ENCODE measurements at places on chromosomes 7 and 10. TPM values are rescaled to one million over a fixed set of nuclear protein-coding genes. Genes with fewer than 3 reads are reported as not detected.
A peak's percentile ranks its signal among the peaks of the same experiment; 100 is the strongest.

DNA sequence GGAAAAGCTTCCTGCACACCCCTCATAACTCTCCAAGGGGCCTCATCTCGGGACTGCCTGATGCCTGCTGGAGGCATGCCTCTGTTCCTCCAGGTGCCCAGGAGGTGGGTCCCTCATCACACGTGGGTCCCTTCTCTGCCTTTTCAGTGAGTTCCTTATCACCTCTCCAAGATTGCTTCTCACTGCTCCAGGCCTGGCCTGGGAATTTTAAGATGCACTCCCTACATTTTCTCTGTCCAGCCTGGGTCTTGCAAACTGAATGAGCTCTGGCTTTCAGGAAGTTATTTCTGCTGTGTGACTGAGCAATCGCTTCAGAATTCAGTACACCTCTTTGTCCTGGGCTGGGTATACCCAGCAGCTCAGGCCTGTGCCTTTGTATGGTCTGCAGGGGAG lies 43.8 kb downstream of the LRRC18 start:
- no peak overlapping the region for H3K27ac ChIP-seq
- no peaks in the 10 kb centered on the region for H3K36me3 ChIP-seq
- H3K4me3 ChIP-seq = no peak overlapping the region
- no peaks in the 10 kb centered on the region for H3K4me1 ChIP-seq
- no peak for DNase-seq

DNA sequence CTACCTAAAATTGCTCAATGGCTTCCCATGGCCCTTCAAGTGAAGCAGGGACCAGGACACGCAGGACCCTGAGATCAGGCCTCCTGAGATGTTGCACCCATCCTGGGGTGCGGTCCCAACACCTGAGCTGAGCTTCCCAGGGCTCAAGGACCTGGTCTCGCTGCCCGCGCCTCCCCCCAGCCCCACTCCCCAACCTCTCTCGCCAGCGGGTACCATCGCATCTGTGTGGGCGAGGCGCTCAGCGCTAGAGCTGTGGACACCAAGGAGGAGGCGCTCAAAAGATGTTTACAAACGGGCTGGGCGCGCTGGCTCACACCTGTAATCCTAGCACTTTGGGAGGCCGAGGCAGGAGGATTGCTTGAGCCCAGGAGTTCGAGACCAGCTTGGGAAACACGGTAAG lies 7.4 kb upstream of the CRYGN start:
- peaks cover 12% of the 10 kb centered on the region for H3K27me3 ChIP-seq
- H3K4me3 ChIP-seq = no peak overlapping the region

DNA sequence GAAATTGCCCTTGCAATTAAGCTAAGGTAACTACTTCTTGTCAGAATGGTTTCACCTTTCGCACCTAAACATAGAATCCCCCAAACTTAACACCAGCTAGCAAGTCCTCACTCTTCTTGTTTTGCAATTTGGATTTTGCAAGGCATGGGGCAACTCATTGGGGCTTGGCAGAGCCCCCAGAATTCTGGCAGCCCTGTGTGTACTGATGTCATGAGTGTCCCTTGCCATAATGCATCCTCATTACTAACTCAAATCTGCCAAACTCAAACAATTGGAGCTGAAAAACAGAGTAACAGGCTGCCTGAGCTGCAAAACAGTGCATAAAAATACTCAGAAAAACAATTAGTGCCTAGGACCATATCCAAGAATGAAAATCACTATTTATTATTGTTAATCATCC lies 7.9 kb upstream of the XPNPEP1 start:
- no peak overlapping the region for H3K27ac ChIP-seq
- peaks cover 36% of the 10 kb centered on the region for H3K4me1 ChIP-seq
- no peak for DNase-seq
- no peaks in the 10 kb centered on the region for H3K27me3 ChIP-seq
- no peak overlapping the region for H3K4me3 ChIP-seq

DNA sequence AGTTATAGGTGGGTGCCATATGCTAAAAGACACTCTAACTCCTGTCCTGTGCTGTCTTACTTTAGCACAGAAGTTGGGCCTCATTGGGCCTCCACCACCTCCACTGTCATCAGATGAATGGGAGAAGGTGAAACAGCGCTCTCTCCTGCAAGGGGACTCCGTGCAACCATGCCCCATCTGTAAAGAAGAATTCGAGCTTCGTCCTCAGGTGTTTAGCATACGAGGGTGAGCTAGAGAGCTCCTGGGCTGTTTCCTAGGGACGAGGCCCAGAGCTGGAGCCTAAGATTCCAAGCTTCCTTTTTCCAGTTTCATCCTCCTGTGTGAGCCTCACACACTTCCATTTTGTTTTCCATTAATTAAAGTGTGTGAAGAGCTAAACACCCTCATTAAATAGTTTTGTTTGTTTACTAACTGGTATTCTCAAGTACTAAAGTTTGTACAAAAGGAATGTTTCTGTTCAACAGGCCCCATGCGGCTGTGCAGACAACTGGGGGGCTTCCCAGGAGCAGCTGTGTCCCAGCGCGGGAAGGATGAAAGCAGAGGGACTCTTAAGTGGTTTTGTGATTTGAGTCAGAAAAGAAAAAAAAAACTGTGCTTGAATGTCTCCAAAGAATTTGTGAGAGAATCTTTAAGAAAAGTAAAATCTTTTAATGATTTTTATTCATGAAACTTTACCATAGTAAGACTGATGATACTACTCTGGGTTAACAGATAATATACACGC lies 14.1 kb downstream of the RNF32 start:
- DNase-seq = peak; percentile 41
- H3K36me3 ChIP-seq = no peaks in the 10 kb centered on the region
- H3K27ac ChIP-seq = 0 out of 2 replicates have a peak overlapping the region, but pooled peaks have one; percentile 3

The STEAP4 gene
- total RNA-seq = not detected

GRCh38 chr10:123972481-123973401 lies 81.1 kb upstream of the CPXM2 start:
- H3K36me3 ChIP-seq = no peaks in the 10 kb centered on the region
- peak; percentile 83 for DNase-seq
- peaks cover 29% of the 10 kb centered on the region for H3K27me3 ChIP-seq
- no peak overlapping the region for H3K27ac ChIP-seq
- H3K4me3 ChIP-seq = peak overlapping the region; percentile 80
- peaks cover 12% of the 10 kb centered on the region for H3K4me1 ChIP-seq

GRCh38 chr7:158362912-158363905 lies 224.4 kb downstream of the PTPRN2 start:
- no peaks in the 10 kb centered on the region for H3K36me3 ChIP-seq
- no peaks in the 10 kb centered on the region for H3K27me3 ChIP-seq
- no peak overlapping the region for H3K4me3 ChIP-seq
- H3K4me1 ChIP-seq = no peaks in the 10 kb centered on the region
- DNase-seq = peak; percentile 19

The C7orf33 gene
- not detected for total RNA-seq

The HACD1 gene
- total RNA-seq = 34.1 TPM

GRCh38 chr10:77842652-77843212 lies 83.8 kb downstream of the DLG5 start:
- H3K36me3 ChIP-seq = no peaks in the 10 kb centered on the region
- no peak overlapping the region for H3K27ac ChIP-seq
- H3K4me3 ChIP-seq = no peak overlapping the region
- H3K27me3 ChIP-seq = no peaks in the 10 kb centered on the region
- DNase-seq = no peak

The NOD1 gene
- 7.3 TPM for total RNA-seq

The FEZF1 gene
- total RNA-seq = 2.3 TPM

- H3K36me3 ChIP-seq = no peaks in the 10 kb centered on the region
- no peak for DNase-seq
- no peaks in the 10 kb centered on the region for H3K4me1 ChIP-seq
- H3K27ac ChIP-seq = no peak overlapping the region
Observed at GRCh38 chr7:114190387-114190786, 224.2 kb upstream of the FOXP2 start.

DNA sequence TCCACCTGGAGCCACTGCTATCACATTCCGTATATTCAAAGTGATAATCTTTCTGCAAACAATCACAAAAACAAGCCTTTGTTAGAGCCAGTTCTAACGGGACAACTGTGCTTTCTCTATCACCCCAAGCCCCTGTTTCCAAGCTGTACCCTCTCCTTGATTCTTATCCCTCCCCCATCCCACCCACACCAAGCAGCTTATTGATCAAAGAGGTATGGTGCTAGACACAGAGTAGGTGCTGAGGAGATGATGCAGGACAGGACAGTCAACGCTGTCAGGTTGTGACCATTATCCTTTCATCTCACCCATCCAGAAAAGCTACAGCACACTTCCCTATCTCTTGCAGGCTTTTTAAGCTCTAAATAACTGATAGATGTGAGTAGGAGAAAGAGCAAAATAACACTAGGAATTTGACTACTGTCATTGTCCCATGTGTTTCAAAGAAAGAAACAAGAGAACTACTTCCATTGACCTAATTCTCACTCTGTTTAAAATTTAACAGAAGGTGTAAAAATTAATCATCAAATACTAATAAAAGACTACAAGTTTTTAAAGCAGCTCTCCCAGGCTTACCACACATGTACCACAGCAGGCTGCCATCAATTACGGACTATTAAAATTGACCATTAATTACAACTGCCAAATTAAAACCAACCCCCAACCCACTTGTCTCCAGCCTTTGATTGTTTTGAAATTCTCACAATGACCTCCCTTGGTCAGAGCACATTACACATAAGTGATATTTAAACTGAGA lies 94.3 kb downstream of the ELAPOR2 start:
- peak; percentile 43 for DNase-seq
- H3K4me1 ChIP-seq = peaks cover 44% of the 10 kb centered on the region
- no peaks in the 10 kb centered on the region for H3K27me3 ChIP-seq

GRCh38 chr7:49580000-49580399 lies 193.4 kb upstream of the VWC2 start:
- H3K27ac ChIP-seq = no peak overlapping the region
- H3K4me1 ChIP-seq = no peaks in the 10 kb centered on the region
- no peak overlapping the region for H3K4me3 ChIP-seq
- DNase-seq = peak; percentile 73

DNA sequence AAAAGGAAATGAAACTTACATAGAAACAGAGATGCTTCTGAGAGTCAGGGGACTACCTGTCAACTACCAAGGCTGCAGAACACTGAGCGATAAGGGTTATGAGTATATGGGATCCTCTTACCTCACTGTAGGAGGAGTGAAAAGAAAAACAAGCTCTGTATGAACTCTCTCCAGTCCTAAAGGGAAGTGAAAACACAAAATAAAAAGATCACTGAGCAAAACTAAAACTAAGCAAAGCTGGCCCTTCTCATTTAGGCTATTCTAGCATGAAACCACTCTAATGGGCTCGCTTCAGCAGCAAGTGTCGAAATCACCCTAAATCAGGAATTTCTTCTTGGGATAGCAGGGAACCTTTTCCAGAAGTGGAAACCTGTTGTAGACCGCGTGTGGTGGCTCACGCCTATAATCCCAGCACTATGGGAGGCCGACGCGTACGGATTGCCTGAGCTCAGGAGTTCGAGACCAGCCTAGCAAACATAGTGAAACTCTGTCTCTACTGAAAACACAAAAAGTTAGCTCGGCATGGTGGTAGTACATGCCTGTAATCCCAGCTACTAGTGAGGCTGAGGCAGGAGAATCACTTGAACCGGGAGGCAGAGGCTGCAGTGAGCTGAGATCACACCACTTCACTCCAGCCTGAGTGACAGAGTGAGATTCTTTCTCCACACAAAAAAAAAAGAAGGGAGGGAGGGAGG lies 27.0 kb downstream of the DCLRE1C start:
- no peaks in the 10 kb centered on the region for H3K27me3 ChIP-seq
- no peak for DNase-seq
- H3K4me1 ChIP-seq = no peaks in the 10 kb centered on the region
- peaks cover 12% of the 10 kb centered on the region for H3K36me3 ChIP-seq
- no peak overlapping the region for H3K27ac ChIP-seq

- H3K4me3 ChIP-seq = no peak overlapping the region
- no peak overlapping the region for H3K27ac ChIP-seq
- no peaks in the 10 kb centered on the region for H3K27me3 ChIP-seq
Observed at GRCh38 chr7:36128448-36129047, 24.5 kb upstream of the EEPD1 start.

DNA sequence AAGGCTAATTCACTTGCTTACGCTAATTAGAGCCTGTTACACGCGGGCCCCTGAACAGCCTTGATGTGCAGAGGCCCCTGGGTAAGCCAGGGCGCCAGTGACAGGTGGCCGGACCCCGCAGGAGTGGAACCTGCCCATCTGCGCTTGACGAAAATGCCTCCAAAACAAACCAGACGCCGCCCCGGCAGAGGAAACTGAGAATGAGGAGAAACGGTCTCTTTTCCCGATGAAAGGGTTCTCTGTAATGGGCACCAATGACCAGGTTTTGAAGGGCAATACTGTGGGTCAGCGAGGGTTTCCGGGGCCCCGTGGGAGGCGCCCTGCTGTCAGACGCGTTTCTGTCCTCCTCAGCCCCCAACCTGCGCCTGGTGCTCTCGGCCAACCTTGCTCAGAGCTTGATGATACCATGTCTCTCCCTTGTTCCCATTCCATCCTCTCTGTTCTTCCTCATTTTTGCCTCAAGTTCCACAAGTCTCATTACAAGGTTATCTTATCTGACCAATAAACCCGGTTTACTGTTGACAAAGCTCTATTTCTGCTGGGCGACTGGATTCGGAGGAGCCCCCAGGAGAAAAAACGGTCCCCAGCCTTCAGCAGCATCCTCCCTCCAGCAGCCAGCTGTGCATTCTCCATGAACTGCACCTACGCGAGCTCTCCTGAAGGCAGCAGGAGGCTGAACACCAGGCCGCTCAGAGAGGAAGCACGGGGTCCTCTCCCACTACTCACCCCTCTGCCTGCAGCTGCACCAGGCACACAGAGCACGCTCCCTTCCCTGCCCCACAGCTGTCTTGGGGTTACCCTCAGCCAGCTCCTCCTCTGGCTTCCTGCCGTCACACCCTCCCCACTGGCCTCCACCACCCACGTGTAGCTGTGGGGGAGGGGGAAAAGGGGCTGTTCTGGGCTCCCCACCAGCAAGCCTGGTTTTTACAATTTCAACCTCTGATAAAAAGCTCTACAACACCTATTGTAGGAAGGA lies 202.0 kb downstream of the MAD1L1 start:
- peaks cover under 1% of the 10 kb centered on the region for H3K36me3 ChIP-seq
- H3K27me3 ChIP-seq = no peaks in the 10 kb centered on the region
- no peak for DNase-seq
- H3K27ac ChIP-seq = 0 out of 2 replicates have a peak overlapping the region, but pooled peaks have one; percentile 26
- H3K4me3 ChIP-seq = no peak overlapping the region

The UPK3B gene
- total RNA-seq = 3.0 TPM

- no peaks in the 10 kb centered on the region for H3K36me3 ChIP-seq
- no peak overlapping the region for H3K27ac ChIP-seq
- no peaks in the 10 kb centered on the region for H3K27me3 ChIP-seq
- H3K4me1 ChIP-seq = peaks cover 9% of the 10 kb centered on the region
Observed at GRCh38 chr7:1558841-1559625, 3.0 kb upstream of the TMEM184A start.

The C10orf120 gene
- total RNA-seq = not detected

The GIMAP8 gene
- not detected for total RNA-seq

DNA sequence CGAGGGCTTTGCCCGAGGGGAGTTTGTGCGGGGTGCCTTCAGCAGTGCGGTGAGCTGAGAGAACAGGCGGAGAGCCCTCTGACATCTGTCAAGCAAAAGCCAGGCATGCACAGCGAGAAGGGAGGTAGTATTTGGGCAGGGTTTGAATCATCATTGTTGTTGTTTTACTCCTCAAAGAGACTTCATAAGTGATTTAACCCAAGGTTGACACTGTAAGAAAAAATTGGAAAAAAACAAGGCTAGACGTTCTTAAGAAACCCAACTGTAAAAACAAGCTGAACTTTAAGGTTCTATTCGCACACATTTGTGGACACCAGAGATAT lies 1.3 kb downstream of the ADAM22 start:
- H3K36me3 ChIP-seq = no peaks in the 10 kb centered on the region
- peaks cover 10% of the 10 kb centered on the region for H3K27me3 ChIP-seq
- H3K4me1 ChIP-seq = peaks cover 7% of the 10 kb centered on the region
- peak; percentile 11 for DNase-seq
- H3K4me3 ChIP-seq = peak overlapping the region; percentile 69

All from GM23338 (cell line).